ENCODE measurements at places on chromosomes 3 and 15.

GRCh38 chr15:85394554-85395333 lies 14.3 kb downstream of the AKAP13 start:
- no peak for DNase-seq

DNA sequence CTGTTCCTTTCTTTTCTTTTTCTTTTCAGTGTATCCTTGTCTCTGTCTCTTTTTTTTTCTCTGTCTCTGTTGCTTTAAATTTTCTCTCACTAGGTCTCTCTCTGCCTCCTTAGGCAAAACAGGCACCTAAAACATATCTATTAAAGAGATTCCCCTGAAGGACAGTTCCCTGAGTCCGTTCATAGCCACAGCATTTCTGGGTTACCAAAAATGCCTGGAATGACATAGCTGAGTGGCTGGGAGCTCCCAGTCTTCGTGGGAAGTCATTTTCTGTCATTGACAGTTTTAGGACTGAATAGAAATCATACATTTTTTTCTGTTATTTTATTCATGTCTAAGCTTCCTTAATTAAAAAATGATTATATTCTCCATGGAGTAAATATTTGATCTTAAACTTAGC lies 323.8 kb upstream of the AZI2 start:
- no peak for DNase-seq

GRCh38 chr15:91699741-91700140 lies 153.8 kb upstream of the SLCO3A1 start:
- no peak for DNase-seq

DNA sequence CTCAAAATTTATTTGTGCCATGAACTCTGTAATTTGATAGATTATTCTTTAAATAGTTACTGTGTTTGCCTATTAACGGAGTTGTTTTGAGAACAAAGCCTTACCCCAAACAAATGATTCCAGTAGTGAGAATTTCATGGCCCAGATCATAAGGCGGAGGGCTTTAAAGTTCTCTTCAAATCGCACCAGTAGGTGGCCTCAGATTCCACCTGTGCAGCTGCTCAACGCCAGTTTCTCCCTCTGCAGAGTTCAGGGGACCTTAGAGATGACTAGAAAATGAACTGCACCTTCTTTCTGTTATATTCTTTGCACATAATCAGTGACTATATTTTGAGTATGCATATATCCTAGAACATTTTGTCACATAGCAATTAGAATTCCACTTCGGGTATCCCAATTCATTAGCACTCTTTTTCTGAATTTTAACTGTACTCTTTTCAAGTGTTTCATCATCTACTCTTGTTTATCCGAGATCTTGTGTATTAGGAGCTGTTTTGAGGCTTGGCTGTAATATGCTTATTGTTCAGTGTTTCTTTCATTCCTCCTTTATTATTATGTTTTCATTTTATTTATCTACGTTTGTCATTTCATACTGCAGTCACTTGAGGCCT lies 232.6 kb upstream of the CHRM5 start:
- no peak for DNase-seq

DNA sequence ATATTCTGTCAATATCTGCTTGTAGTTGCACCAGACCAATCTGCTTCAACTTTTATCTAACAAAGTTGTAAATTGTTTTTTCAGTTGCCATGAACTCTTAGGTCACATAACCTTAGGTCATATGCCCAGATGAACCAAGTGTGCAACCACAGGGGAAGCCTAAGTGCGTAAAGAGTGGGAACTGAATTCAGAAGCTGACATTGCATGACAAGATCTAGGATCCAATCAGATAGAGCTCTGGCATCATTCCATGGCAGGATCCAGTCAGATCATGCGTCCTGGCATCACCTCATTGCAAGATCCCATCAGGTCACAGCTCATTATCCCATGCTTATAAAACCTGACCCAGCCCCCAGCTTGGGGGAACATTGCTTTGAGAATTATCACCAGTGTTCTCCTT lies 18.9 kb upstream of the IFT57 start:
- no peak for DNase-seq

GRCh38 chr3:133965013-133965570 lies 64.6 kb downstream of the SLCO2A1 start:
- DNase-seq = no peak

GRCh38 chr3:62128051-62128450 lies 245.3 kb downstream of the FEZF2 start:
- no peak for DNase-seq

DNA sequence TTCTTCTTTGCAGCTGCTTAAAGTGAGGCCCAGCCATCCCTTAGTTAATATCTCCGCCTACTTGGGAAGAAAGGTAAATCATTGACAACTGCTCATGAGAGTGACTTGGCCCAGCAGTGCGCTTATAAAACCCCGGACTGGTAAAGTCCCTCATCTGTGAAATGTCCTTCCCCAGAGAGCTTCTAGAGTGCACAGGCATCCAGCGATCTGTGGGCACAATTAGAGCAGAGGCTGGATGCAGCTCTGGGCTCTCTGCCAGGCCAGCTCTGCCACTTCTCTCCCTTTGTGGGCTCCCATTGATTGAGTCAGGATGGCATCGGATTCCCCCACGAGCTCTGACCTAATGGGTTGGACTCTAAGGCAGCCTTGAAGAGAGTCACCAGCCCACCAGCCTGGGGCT lies 219.0 kb upstream of the LINGO1 start:
- DNase-seq = no peak

DNA sequence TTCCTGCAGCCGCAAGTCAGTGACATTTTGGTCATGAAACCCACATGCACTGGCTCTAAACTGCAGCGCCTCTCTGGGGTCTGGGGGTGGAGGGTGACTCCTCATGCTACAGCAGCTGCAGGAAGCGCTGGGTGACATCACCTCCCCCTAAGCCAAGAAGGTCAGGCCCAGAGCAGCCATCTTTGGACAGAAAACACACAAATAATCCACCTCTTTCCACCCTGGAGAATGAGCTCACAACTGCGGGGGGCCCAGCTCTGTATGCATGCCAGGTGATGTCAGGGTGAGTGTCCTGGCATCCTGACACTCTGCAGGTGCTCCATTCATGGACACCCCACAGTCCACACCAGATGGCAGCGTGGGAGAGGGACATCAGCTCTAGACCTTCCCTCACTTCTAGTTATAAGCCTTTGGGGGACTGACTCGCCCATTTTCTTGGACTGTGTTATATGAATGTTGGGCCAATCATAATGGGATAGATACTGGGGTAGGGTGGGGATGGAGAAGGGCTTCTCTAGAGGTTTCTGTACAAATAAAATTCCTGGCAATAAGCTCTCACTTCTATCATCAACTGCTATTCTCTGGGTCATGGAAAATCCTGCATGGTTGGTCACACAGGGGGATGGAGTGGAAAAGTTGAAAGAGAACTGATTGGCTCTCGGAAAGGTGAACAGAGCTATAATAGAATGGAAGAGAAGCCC lies 70.7 kb upstream of the THBS1 start:
- no peak for DNase-seq

- no peak for DNase-seq
These were observed 5.7 kb downstream of the PDIA5 start for GRCh38 chr3:123072564-123072963.

GRCh38 chr3:54999811-55000210 lies 72.0 kb upstream of the LRTM1 start:
- DNase-seq = no peak

DNA sequence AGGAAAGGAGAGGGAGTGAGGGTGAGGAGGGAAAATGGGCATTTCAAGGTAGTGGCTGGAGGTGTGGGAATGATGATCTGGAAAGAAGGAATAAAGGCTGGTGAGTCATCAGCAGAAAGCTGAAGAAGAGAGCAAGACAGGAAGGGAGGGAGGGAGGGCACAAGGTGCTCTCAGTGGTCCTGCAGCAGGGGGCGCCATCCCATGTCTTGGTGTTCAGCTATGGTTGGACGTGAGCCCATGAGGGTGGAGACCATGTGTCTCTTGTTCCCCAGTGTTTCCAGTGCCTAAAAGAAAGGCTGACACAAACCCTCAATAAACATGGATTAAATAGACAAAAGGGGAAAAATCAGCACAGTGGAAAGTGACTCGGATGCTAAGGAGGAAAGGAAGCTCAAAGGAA lies 228.5 kb downstream of the NTRK3 start:
- no peak for DNase-seq

DNA sequence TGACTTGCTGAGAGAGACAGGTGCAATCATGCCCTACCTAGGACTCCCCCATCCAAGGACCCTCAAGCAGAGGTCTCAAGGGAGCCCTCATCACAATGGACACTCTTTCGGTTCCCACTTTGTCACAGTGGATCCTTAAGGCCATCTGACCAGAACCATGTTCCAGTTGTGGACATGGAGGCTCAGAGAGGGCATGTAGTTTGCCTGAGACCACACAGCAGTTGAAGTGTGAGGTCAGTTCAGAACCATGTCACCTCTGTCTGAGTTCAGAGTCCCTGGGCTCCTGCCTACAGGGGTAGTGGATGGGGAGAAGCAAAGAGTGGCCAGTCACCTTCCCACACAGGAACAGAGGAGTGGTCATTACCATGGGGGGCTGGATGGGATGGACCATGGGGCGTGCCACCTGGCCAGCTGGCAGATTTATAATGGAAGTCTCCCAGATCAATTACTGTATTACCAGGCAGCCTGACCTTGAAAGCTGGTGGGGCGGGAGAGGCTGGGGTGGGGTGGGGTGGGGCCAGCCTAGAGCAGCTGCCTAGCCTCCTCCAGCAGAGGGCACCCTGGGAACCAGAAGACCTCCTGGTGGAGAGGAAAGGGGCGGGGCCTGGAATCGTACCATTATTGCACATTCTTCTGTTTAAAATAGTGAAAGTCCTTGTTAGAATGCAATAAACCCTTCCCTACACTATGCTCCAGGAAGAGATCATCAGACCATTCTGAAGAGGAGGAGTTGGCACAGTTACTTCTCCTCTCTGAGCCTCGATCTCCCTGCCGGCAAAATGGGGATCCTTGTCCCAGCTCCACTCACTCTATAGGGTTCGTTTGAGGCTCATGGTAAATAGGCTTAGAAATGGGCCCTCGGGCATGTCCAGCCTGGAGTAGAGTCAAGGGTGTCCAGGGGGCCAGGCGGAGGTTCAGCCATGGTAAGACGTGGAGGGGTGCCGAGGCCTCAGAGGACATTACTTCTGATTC lies 26.9 kb upstream of the LINGO1 start:
- no peak for DNase-seq

- DNase-seq = no peak
These were observed 304.4 kb upstream of the C2CD4B start for GRCh38 chr15:62469478-62469873.

GRCh38 chr3:54557538-54558428 lies 370.1 kb downstream of the LRTM1 start:
- no peak for DNase-seq

DNA sequence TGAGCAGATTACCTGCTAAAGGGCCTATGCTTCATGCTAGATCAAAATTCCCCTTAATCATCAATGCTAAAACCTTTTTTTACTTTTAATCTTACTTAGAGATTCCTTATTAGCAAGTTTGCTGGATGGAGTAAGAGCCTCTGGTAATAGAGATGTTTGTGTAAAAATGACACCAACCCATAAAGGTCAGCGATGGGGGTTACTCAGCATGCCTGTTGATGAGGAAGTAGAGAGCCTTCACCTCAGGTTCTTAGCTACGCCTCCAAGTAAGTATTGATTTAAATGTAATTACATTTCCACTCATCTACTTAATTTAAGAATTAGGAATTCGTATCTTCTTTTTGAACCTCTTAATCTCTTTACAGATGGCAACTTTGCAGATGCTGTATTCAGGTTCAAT lies 38.8 kb downstream of the DNAJC13 start:
- DNase-seq = no peak

DNA sequence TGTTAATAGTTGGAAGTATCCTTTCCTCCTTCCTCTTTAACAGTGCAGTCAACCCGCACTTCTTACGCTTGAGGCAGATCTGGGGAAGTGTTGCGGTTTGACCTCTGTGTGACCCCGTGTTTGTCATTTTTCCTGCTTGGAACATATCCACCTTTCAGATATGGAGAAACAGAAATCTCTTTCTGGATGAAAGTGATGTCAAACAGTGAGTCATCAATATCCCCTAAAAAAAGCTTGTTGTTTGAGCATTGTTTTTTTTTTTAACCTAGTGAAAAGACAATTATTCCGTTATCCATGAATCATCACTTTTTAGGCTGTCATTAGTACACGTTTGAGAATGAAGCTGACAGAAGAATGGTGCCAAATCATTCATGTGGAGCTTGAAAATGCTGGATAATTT lies 293.7 kb downstream of the ARPP21 start:
- DNase-seq = no peak

GRCh38 chr15:31260646-31261265 lies 65.9 kb upstream of the KLF13 start:
- DNase-seq = no peak

DNA sequence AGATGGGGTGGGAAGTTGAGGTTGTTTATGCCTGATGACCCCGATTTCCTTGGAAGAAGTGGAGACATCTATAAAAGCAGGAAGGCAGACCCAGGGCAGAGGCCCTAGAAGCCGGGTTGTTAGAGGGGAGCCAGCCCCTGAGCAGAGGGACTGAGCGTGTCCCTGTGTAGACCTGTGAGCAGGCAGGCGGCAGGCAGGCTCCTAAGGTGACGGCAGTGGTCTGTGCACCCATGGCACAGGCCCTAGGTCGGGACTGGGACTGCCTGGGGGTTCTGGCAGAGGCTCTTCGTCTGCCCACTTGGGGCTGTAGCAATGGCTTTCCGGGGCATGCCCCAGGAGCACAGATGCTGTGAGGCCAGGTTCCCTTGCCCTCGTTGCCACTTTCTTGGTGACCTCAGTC lies 9.9 kb downstream of the SEMA4B start:
- DNase-seq = no peak

- no peak for DNase-seq
These were observed 176.4 kb upstream of the UBE2E1 start for GRCh38 chr3:23629181-23629894.

GRCh38 chr3:101099791-101100190 lies 106.6 kb upstream of the ABI3BP start:
- DNase-seq = no peak

- DNase-seq = no peak
These were observed 1160.5 kb downstream of the IGSF11 start for GRCh38 chr3:117874028-117874690.

DNA sequence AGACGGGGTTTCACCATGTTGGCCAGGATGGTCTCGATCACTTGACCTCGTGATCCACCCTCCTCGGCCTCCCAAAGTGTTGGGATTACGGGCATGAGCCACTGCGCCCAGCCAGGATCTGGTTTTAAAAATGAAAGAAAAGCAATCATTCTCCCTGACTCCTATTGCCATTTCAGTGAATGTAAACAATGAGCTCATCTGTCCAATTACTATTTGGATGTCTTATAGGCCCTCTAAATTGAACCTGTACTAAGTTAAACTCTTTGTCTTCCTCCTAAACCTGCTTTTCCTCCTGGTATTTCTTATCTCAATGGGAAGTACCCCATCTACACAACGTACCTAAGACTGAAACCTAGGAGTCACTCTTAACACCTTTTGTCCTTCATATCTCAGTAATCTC lies 23.7 kb downstream of the PCYT1A start:
- no peak for DNase-seq

- no peak for DNase-seq
These were observed 29.7 kb upstream of the LIPC start for GRCh38 chr15:58401991-58402649.

DNA sequence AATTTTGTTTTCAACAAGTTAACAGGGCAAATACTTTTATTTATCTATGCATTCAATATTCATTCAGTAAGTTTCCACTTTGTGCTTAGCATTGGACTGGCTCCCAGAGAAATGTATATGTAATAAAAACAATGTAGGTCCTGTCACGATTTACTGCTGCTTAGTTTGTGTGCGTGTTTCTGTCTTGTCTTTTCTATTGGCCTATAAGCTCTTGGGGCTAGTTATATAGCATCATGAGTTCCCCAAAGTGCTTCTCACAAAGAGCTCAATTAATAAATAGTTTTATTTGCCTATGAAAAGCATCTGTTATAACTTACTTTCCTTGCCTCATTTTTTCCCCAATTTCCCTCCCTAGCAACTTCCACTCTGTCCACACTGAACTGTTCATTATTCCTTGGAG lies 666.7 kb upstream of the NAALADL2 start:
- DNase-seq = no peak

All from stimulated activated CD4-positive, alpha-beta T cell treated with anti-CD3 and anti-CD28 coated beads, Interleukin-1b, Interleukin-23, amount 100 ng/mL, for 4 hours (primary cell).